ENCODE measurements at places on chromosomes 7 and 10.

DNA sequence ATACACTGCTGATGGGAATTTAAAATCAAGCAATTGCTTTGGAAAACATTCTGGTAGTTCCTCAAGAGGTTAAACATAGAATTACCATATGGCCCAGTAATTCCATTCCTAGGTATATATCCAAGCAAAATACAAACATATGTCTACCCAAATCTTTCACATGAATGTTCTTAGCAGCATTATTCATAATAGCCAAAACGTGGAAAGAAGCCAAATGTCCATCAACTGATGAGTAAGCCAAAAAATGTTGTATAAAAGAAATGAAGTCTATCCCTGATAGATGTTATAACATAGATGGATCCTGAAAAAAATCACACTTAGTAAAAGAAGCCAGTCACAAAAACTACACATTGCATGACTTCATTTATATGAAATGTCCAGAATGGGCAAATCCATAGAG, 893.0 kb downstream of the SORCS3 start:
- no peak for DNase-seq

DNA sequence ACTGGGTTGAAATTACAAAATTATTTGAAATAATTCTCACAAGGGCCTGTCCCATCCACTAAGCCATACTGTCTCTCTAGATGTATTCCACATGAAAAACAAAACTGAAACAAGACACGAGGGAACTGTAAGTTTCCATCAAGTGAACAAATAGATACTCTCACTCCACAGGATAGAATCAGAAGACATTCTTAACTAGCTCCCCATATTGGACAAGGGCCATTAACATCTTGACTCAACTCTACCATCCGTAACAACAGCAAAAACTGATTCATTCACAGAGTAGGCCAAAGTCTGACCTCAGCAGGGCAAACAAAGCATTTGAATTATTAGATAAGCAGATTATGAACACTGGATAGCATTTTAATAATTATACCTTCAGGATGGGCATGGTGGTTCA, 29.1 kb downstream of the UBE2H start:
- DNase-seq, result no peak

- DNase-seq, result no peak
Measured at GRCh38 chr7:33873981-33874750, 31.2 kb upstream of the BMPER start.

DNA sequence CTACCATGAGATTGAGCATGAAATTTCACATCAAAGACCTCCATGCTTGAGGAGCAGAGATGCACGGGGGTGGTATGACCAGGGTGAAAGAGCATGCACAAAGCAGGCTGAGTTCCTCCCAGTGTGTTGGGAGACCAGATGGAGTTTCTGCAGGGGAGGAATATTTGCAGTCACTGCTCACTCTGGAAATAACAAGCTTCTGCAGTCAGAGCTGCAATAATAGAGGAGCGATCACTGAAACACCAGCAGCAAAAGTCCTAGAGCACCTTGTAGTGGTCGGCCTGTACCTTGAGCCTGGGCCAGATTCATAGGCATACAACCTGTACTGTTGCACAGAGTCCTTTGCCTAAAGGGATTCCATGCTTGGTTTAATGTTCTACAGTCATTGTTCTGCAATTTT, 184.5 kb upstream of the SP8 start:
- DNase-seq, result no peak

- DNase-seq, result no peak
Measured at GRCh38 chr7:70795948-70796347, 336.0 kb upstream of the GALNT17 start.

- DNase-seq, result no peak
Measured at GRCh38 chr10:4804465-4804864, 21.5 kb upstream of the AKR1E2 start.

DNA sequence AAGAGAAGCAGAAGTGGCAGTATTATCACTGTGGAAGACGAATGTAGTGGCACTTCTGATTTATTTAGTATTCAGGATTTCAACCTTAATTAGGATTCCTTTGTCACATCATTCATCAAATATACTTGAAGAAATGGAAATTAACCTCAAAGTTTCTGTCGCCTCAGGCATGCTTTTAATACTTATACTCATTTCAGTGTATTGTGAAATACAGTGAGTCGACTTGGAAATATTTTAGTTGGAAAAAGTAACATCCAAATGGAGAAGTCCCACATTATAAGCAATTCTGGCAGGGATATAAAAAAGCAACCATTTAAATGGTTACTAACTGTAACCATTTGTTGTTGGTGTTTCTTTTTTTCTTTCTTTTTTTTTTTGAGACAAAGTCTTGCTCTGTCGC, 648.8 kb downstream of the ARL4A start:
- DNase-seq, result no peak

Data from forelimb muscle (tissue), 1 donor.